ENCODE measurements at places on chromosomes 16 and 17. TPM values are rescaled to one million over a fixed set of nuclear protein-coding genes. Genes with fewer than 3 reads are reported as not detected.

GRCh38 chr17:59623151-59623550 lies 3.5 kb downstream of the CLTC start:
- no peak for DNase-seq

DNA sequence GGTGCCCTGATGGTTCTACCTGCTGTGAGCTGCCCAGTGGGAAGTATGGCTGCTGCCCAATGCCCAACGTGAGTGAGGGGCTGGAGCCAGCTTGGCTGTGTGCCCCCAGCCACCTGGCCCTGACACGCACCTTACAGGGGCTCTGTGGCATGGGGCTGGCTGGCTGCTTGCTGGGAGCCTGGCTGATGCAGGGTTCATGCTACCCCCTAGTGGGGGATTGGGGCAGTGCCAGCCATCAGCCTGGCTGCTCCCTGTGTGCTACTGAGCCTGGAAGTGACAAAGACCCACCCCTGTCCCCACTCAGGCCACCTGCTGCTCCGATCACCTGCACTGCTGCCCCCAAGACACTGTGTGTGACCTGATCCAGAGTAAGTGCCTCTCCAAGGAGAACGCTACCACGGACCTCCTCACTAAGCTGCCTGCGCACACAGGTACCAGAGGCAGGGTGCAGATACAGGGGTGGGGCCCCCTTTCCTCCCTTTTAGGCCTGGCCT lies 5.7 kb downstream of the GRN start:
- DNase-seq = no peak

DNA sequence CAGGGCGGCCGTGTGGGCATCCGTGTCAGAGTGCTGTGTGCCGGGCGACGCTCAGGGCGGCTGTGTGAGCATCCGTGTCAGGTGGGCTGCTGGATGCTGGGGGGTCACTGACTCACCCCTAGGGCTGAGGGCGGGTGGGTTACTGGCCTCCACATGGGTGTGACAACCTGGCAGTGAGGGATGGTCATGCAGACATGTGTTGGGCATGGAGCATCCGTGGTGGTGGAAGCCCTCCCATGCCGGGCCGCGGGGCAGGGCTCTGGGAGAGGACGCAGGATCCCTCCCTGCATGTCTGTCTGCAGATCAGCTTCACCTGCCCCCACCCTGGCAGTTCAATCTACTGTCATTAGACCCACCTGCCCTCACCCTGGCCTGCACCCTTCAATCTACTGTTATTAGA lies 56.3 kb downstream of the METRNL start:
- peak; percentile 79 for DNase-seq

DNA sequence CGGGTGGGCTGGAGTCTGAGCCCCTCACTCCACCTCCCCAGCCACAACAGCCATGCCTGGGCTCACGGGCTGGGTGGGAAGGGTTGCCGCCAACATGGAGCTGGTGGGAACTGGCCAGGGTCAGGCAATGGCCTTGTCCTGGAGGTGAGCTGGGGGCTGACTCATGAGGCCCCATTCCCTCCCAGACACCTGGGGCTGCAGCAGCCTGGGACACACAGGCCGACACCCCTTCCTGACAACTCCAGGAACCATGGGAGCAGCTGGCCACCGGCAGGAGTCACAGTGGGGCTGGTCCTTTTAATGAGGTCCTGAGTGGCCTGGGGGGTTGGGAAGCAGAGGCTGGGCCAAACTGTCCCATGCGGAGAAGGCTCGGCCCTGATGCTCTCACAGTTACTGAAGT lies 12.2 kb downstream of the DBNDD1 start:
- no peak for DNase-seq

DNA sequence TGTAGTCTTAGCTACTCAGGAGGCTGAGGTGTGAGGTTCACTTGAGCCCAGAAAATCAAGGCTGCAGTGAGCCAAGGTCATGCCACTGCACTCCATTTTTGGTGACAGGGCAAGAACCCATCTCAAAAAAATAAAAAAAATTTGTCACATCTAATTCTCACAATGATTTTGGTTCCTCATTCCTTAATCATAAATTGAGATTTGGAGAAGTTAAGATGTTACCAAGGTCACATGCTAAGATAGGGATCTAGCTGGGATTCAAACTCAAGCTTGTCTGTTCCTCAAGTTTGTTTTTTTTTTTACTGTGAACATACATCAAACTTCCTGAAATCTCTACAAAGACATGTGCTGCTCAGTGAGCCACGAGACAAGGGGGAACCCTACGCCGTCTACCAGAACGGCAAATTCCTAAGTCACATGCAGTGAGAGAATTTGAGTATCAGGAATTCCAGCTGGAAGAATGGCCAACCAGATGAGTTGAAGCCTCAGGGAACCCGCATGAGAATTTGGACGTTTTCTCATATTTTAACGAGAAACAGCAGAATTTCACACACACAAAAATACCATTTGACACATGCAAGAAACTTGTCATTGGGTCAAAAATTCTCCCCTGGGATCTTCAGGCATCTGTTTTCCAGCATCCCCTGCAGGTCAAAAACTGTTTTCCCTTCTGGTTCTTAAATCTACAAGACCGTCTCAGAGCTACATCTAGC lies 414.1 kb upstream of the GOT2 start:
- peak; percentile 47 for DNase-seq

The CD300LG gene
- 6.2 TPM for total RNA-seq

DNA sequence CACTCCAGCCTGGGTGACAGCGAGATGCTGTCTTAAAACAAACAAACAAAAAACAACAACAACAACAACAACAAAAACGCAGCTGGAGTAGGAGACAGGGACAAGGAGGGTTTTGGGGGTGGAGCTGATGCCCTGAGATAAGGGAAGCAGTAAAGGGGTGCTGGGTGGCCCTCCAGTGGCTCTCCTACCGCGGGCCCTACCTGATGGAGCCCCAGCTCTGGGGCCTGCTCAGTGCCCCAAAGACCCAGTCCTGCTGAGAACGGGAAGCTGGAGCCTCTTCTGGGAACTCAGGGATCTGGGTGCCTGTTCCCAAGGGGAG lies 21.3 kb upstream of the NAGS start:
- no peak for DNase-seq

- DNase-seq = no peak
These were observed 19.3 kb downstream of the SHISA9 start for GRCh38 chr16:12920739-12921138.

- no peak for DNase-seq
These were observed 218.9 kb downstream of the USP22 start for GRCh38 chr17:20823905-20824304.

DNA sequence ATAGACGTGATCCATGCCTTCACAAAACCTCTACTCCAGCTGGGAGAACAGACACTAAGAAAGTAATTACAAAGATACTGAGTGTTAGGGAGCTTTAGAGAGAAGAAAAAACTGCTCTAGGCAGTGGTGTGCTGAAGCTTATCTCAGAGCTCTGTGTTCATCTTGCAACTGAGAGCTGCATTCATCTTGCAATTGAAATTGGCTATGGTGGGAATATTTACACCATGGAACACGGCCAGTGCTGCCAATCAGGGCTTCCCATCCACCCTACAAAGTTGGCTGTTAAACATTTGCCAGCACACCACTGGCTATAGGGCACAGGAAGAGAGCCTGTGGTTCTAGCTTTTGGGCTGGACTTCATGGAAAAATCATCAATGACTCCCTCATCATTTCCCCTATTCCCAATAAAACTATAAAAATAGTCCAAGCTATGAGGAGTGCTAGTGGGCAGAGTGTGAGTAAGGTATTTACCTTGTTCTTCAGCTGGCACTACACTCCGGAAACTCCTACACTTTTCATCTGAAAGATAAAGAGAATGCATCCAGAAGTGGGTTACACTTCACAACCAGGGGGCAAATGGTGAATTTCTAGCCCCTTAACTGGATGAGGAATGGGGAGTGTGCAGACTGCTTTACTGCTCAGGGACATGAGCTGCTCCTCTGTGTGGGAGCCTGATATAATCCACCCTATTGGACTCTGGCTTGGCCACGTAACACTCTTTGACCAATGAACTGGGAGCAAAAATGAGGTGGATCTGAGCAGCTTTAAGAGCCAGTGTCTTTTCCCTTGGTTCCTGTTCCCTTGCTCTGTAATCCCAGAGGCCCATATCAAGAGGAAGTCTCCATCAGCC lies 11.6 kb downstream of the GSG1L2 start:
- DNase-seq = no peak

GRCh38 chr16:70604407-70605282 lies 41.7 kb upstream of the IL34 start:
- DNase-seq = no peak

DNA sequence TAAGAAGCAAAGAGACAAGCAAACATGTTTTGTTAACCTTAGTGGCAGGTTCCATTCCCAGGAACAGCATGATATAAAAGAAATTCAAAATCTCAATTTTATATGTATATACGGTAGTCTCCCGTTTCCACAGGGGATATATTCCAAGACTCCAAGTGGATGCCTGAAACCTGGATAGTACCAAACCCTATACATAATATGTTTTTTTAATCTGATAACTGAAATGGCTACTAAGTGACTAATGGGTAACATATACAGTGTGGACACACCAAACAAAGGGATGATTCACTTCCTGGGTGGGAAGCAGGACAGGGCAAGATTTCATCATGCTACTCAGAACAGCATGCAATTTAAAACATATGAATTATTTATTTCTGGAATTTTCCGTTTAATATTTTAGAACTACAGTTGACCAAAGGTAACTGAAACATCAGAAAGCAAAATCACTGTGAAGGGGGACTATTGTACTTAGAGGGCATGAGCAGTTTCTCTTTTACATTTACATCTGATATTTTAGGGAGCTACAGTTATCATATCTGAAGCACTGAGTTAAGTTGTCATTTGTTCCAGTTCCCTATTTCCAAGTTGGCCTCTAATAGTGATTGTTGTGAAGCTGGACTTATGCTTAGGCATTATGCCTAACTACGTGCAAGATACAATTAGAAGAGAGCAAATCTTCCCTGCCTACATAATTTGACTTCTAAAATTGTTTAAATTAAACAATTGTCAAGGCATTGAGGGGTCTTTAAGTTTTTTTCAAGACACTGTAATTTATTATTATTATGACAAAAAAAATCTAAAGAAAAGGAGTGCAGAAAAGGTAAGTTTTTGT lies 34.1 kb upstream of the ABCA6 start:
- no peak for DNase-seq

GRCh38 chr17:76155988-76156661 lies 15.1 kb upstream of the FOXJ1 start:
- DNase-seq = peak; percentile 57

The TMC5 gene
- total RNA-seq = 1.8 TPM

- peak; percentile 98 for DNase-seq
These were observed 804 bp downstream of the TGFB1I1 start for GRCh38 chr16:31472709-31473203.

DNA sequence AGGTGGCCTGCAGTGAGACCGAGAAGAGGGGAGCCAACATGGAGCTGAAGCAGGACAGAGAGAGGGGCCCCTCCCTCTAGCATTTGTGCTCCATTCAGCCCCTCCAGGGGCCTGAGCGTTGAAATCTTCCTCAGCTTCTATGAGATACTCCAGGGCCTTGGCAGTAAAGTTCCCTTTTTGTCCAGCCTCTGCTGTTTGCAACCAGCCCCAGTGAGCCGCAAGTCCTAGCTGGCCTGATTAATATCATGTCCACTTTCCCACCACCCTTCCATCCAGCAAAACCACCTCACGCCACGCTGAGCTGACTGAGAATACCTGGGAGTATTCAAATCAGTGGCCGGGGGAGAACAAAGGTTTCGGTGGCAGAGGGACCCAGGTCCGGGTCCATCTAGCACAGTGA lies 11.7 kb upstream of the RPH3AL start:
- DNase-seq = no peak

DNA sequence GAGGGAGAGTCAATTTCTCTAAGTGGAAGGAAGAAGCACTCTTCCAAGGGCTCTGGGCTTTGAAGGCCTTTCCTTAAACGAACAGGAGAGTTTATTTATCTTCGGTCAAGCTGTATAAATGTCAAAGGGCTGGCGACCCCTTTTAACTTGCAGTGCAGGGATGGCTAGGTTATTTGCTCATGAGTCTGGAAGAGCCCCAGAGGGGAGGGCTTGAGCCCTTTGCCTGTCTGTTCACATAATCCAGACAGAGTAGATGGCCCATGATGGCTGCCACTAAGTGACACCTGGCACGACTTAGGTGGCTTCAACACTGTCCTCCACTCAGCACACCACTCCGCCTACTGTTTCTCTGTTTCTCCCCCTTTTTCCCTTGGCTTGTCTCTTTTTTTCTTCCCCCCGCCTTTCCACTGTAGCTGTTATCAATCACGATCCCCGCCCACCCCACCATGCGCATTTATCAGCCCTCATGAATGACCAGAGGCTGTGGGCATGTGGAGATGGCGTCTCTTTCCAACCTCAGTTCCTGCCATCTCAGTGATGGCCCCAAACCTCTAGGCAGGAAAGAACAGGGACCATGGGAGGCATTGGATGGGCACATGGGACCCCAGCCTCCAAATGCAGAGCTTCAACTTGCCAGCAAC lies 408.7 kb upstream of the TNRC6C start:
- DNase-seq = no peak

The OR1A1 gene
- total RNA-seq = not detected

- DNase-seq = no peak
These were observed 32.0 kb upstream of the SNN start for GRCh38 chr16:11636172-11636721.

GRCh38 chr17:70608193-70608592 lies 438.9 kb downstream of the KCNJ2 start:
- no peak for DNase-seq

The G6PC1 gene
- not detected for total RNA-seq

The KCNJ2 gene
- total RNA-seq = 5.6 TPM

The HOXB6 gene
- 0.57 TPM for total RNA-seq

DNA sequence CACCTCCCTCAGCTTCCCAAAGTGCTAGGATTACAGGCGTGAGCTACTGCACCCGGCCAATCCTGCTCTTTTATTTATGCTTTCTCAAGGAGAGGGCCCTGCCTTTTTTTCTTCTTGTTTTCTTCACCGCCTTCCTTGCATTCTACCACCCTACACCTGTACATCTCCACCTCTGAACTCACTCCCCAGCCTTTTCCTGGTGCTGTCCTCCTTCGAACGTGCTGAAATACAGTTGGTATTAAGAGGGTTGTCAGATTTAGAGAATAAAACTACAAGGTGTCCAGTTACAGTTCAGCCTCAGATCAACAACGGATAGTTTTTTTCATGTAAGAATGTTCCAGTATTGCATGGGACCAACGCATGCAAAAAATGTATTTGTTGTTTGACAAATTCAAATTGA lies 1.7 kb downstream of the PIRT start:
- no peak for DNase-seq

The RNF157 gene
- total RNA-seq = 2.4 TPM

DNA sequence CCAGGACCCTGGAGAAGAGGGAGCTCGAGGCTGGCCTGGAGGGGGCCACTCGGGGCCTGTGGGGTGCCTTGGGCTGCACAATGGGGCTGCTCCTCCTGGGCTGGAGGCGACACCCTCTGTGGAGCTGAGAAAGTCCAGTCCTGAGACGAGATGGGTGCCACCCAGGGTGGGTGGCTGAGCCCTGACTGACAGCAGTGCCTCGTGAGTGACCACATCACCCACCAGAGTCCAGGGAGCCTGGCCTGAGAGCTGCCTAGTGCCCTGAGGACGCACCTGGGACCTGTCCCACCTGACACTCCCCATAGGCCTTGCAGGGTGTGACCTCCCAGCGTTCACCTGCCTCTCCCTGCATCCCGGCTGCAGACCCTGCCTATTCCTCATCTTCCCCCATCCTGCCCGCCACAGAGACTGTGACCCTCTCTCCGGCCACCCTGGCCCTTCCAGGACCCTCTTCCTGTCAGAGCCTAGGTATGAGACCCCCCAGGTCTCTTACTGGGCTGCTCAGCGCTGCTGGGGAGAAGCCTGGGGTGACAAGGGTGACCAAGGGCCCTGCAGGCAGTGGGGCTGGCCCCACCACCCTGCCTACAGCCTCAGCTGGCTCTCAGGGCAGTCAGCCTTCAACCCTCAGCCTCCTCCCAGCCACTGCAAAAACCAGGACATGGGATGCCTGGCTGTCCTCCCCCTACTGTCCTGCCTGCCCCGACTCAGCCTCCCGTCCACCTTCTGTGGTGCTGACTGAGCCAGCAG lies 41.2 kb downstream of the TNFRSF13B start:
- no peak for DNase-seq
